Astrocyte of the cerebellum (primary cell): ENCODE measurements at places on chromosomes 3 and 15.

DNA sequence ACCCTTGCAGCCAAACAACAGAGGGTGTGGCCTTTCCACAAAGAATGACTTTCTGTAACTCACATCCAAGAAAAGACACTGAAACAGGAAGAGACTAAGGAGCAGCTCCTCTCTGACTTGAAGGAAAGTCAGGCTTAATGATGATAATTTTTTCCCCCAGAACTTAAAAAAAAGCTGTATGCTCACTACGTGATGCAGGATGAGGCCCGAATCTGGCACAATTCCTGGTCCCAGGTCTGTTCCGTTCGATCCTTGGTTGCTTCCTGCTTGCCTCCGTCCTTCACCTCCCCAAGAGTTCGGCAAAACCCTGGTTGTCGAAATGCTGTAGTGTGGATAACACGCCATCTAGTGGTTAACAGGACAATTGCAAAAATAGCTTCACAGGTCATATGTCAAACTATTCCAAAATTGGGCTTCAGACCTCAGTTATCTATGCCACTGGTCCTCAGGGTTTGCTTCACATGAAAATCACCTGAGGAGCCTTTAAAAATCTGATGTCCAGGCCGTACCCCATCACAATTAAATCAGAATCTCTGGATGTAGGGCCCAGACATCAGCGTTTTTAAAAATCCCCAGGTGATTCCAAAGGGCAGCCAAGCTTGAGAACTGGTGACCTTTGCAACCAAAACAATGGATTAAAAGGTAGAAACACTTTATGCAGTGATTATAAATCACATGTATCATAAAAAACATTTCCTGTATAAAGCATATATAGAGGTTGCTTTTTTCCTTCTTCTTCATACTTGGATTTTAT is 28.1 kb upstream of the SYNM start:
- DNase-seq: peak; percentile 68

- no peak for DNase-seq
Observed at GRCh38 chr3:84906065-84906464, 52.7 kb upstream of the CADM2 start.

DNA sequence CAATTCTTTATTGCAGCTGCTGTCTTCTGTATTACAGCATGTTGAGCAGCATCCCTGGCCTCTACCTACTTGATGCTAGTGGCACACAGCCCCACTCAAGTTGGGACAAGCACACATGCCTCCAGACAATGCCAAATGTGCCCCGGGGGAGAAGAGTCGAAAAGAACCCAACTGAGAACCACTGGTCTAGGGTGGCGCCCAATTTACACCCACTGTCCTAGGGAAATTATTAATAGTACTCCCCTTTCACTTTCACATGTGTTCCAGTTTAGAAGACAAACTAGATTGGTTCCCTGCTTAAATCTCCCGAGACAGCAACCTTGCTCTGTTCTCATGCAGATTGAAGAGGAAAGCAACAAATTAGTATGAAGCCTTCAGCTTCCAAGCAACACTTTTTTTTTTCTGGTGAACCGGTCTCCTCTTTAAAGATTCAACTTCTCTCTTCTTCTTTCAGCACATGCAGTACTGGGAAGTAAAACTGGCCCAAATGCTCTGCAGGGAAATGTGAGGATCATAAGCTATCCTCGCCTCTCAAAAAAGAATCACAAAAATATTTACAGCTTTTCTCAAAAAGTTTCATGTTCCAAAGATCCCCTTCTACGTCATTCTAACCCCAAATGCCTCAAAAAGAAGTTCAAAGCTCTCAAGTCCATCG is 823.9 kb upstream of the CFAP20DC start:
- DNase-seq: no peak

DNA sequence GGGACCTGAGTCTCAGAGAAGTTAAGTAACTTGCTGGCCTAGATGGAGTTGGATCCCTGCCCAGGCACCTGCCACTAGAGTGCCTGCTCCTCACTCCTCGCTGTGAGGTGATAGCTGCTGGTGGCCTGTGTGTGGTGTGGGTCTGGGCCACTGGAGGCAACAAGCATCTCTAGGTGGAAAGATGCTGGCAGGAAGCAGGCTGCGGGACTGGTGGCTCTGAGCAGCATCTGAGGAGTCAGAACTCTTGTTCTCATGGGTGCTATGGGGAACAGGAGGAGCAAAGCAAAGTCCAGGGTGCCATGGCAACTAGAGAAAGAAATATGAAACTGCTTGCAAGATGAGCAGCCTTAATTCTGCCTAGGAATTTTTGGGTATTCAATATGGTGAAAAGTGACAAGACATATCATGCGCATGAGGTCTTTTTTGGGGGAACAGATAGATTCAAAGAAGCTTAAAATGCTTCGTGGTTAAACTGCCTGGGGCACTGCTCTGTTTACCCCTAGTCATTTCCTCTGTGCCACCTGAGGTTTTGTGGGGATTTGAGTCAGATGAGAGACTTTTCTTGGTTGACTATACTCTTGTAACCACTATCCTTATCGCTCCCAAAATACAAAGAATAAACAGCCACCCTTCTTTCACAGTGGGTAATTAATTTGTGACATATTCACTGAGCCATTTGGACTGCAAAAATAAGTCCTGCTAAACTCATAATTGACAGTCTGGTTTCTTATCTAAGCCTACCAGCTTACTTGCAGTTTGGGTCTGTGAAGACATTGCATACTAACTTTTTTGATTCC is 50.3 kb downstream of the MED12L start:
- no peak for DNase-seq
